LoVo (cell line): ENCODE measurements at places on chromosomes 6 and 20.

GRCh38 chr6:47360388-47360787, 50.7 kb upstream of the TNFRSF21 start:
- DNase-seq = no peak

DNA sequence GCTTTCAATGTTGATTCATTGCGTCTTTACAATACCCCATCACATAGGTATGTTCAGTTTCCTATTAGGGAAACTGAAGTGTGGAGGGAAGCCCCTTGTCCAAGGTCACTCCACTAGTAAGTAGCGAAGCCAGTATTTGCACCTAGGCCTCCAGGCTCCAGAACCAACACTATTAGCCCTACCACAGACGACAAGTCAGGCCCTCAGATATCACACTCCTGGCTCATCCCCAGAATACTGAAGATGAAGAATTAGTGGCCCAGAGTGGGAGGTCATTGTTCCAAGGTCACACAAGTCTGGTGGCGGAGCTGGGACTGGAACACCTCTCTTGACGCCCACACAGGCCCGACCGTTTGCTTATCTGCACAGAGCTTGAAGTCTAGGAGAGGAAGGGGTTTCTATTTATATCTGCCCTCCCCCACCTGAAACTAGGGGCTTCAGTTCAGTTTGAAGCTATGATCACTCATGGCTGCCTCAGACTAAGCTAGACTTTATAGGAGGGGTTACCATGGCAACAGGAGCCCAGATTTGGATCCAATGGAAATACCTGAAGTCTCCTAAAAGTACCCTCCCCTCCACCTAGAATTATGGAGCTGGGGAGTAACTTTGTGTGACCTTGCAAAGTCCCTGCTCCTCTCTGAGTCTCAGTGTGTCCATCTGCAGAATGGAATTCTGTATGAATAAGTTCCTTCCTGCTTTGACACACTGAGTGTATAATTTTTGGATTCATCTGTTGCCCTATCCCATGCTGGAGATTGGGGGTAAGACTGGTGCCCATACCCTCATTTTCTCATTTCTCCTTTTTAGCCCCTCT, 2.2 kb downstream of the SNTA1 start:
- DNase-seq = no peak

GRCh38 chr6:149941583-149942460, at the start of gene ULBP2:
Gene ULBP2 (plus strand): TSS chr6:149942014. CDS start chr6:149942073, 59 bp downstream.
- DNase-seq = peak; percentile 96

DNA sequence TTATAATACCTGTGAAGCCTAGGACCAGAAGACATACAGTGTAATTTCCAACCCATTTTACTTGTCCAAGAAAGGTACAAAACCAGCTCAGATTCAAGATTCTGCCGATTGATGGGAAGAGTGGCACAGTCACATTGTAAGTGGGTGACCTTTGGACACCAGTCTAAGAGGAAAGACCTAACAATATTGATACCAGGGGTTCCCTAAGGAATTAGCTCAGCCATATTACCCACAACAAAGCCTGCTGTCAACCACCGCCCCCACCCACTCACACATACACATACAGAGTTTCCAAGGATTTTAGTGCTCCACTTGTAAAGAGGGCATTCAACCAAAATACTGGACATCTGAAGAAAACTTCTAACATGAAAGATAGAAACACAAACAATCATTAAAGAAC, 27.9 kb upstream of the TMEM181 start:
- no peak for DNase-seq

- DNase-seq = no peak
Measured at GRCh38 chr6:20681243-20681684, 147.0 kb downstream of the CDKAL1 start.

GRCh38 chr6:83860782-83861495, 1.4 kb downstream of the CYB5R4 start:
- DNase-seq = no peak

DNA sequence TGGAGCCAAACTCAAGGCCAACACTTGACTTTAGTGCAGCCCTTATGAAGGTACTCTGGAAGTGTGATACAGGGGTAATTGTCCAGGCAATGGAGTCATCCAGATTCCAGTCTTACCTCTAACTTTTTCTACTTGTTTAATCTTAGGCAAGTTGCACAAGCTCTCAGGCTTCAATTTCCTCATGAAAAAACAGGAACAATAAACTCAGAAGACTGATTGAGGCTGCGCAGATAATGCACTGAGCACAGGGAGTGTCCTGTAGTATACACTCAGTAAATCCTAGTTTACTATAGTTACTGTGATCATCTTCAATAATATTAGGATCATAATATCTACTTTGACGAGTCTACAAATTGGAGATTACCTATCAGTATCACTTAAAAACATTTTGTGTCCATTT, 127.5 kb upstream of the SMLR1 start:
- DNase-seq = no peak

DNA sequence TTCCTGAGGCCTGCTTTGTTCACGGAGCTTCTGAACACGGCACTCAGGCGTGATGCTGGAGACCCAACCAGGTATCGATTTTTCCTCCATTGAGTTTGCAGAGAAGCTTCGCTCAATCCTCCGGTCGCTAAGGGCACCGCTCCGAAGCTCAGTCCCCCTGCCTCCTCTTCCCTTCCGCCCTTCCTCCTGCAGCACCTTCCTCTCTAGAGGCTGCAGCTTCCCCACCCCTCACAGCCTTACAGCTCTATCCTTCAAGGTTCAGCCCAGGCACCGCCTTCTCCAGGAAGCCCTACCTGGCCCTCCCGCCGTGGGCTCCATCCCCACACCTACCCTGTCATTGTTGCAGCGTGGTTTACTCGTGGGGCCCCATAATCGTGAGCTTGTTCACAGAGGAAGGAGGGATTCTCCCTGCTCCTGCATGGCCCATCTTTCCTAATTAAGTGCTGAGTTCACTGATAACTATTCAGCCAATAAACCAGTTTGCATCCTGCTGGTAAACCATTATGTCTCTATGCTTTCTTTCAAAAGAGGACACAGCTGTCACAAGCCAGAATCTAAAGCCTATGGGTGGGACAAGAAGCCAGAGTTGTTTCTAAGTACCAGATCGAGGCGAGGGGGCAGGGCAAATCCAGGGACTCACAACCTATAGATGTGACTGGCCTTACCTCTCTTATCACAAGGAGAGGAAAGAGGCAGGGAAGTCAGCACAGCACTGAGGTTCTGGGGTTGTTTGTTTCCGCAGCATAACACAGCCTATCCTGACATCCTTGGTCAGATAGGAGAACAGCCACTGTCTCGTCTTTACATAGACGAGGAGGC, 152.0 kb downstream of the GRM4 start:
- no peak for DNase-seq

DNA sequence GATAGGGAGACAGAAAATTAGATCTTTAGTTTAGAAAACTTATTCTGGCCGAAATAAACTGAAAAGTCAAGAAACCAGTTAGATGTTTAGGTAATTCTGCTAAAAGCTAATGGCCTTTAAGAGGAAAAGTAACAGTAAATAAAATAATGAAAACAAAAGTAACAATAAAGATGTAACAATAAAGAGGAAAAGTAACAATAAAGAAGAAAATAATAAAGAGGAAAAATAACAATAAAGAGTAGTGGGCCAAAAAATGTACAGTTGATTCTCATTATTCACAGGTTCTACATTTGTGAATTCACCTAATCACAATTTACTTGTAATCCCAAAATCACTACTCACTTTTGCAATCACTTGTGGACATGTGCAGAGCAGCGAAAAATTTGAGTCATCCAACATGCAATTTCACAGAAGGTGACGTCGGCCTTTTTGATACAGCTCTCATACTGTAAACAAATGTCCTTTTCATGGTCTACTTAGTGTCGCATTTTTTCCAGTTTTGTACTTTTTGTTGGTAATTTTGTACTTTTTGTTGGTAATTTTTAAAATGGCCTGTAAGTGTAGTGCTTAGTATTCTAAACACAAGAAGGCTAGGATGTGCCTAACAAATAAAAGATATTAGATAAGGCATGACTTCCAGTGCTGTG, 24.0 kb downstream of the HBS1L start:
- no peak for DNase-seq

GRCh38 chr6:169008641-169009257, 244.9 kb downstream of the THBS2 start:
- DNase-seq = no peak

DNA sequence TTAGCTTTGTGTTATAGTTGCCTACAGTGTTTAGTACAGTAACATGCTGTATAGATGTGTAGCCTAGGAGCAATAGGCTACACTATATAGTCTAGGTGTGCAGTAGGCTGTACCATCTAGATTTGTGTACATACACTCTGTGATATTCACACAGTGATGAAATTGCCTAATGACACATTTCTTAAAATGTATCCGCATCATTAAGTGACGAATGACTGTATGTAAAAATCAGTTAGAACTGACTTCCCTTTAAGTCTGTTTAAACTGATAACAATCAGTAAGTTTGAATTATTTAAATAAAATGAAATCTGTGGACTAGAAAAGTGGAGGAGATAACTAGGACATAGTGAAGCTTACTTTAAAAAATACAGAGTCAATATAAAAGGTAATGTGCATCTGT, 176.1 kb downstream of the CDKAL1 start:
- no peak for DNase-seq

DNA sequence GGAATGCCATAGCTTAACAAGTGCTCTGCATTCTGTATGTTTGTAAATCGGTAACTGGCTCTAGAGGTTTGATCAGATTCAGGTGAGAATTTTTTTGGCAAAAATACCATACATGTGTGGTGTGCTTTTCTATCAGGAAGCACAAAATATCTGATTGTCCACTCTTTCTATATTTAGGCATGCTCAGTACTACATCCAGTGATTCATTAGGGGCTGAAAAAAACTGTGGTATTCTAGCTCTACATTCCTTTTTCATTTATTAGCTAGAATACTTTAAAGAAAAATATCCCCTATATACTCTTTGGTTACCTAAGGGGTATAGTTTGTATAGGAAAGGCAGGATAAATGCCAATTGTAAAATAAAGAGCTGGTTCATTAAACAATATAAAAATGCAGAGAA, 10.6 kb upstream of the ELOVL2 start:
- no peak for DNase-seq

DNA sequence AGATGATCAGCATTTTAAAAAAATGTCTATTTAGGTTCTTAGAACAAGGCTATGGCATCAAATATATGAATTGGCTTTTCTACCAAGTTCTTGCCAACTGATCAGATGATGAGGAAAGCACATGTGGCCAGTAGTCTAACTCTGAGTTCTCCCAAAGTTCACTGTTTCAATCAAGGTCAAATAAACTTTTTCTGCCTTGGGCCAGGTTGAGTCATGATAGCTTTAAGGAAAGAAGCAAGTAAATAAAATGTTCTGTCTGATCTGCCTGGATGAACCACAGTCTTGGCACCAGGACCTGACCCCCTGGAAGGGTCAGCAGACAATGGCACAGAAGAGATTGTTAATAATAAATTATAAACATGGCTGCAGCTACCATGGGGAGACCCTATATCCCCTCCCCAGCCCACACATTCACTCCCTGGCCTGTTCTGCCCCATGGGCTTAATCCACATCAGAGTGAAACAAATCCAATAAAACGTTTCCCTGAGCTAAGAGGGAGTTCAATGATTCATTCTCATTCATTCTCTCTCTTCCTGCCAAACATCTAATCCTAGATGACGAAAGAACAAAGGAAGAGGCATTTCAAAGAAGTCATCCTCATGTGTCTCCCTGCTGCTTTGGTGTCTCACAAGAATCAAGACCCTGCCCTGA, 661.6 kb downstream of the DHX35 start:
- no peak for DNase-seq

GRCh38 chr6:150775415-150776203, 89.9 kb upstream of the MTHFD1L start:
- no peak for DNase-seq

GRCh38 chr6:143555071-143555492, 43.6 kb upstream of the FUCA2 start:
- DNase-seq = no peak

- DNase-seq = peak; percentile 20
Measured at GRCh38 chr20:14956026-14956425, 618.6 kb upstream of the FLRT3 start.

- no peak for DNase-seq
Measured at GRCh38 chr20:18324596-18325089, 36.3 kb downstream of the ZNF133 start.

- no peak for DNase-seq
Measured at GRCh38 chr6:79030511-79030910, 47.5 kb downstream of the PHIP start.

DNA sequence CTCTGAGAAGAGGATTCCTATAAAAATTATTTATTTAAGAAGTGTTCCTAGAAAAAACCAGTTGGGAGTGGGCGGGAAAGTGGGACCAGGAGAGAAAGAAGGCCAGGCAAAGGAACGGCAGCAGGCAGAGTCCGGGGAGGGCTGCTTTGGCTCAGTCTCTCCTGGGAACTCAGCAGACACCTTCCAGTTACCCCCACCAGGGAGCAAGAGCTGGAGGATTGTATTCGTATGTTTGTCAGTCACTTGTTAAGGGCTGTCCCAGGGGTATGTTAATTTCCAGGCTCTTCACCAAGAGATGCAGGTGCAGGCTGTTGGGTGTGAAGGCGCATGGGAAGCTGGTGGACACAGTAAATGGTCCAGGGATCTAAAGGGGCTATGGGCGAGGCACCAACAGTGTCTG, 53.0 kb upstream of the CHD6 start:
- no peak for DNase-seq

DNA sequence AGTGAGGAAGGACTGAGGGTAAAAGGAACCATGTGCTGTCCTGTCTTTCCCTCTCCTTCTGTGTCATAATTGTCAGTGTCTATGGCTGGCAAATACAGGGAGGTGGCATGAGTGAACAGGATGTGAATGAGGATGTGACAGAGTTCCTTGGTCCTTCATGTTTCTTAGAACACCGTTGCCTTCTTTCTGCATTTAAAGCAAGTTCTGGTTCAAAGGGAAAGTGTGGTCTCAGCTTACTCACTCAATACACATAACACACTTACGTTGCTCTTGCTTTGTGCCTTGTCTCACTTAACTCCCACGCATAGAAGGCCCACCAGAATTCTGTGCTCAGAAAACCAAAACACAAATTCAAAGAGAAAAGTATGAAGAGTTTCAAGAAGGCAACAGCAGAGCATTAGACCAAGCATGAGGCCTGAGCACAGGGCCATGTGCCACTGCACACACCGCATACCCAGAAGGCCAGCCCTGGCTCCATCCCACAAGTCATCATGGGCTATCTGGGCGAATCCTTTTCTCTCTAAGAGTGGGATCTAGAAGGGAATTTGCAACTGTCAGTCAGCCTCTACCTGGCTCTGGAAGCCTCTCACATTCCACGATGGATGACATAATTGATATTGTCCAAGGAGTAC, 38.9 kb upstream of the SAYSD1 start:
- DNase-seq = no peak
